Hematopoietic multipotent progenitor cell treated with erythropoietin and hydrocortisone succinate and interleukin-3 and kit ligand, for 8 days (in vitro differentiated cells): ENCODE measurements at places on chromosomes 6 and 20.

GRCh38 chr20:41365777-41366545, 657 bp downstream of the EMILIN3 start:
- no peak for DNase-seq

- DNase-seq: no peak
Observed at GRCh38 chr6:144478483-144478882, 193.3 kb downstream of the UTRN start.

DNA sequence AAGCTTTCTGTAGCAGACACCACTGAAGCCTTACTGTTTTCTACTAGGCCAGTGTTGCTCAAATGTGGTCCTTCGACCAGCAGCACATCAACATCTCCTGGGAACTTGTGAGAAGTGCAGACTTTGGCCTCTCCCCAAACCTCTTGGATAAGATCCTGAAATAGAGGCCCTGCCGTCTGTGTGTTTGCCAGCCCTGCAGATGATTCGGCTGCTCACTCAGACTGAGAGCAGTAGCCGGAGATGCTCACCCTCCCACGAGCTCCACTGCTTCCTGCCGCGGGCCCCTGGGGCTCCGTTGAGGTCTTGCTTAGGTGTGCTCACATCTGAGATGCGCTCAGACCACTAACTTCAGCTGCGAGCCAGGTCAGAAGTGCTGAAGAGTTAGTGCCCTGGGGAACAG, 129.5 kb upstream of the SSTR4 start:
- no peak for DNase-seq

GRCh38 chr6:170305805-170306323, 694 bp upstream of the FAM120B start:
- DNase-seq: no peak

DNA sequence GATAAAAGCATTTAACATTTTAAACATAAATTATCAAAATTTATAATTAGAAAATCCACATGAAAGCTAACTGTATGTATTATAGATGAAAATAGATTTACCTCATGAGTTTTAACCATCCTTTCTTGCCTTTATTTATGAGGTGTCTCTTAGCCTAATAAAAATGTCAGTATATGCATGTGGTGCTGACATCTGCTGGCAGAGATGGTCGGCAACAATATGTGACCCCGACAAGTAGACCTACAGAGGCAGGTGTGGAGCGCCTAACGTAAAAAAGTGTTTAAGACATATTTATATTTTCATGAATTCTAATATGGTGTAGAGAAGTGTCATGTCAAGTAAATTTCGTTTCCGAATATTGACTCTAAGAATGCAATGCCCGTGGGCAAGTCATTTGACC, 149.0 kb upstream of the FUT9 start:
- DNase-seq: peak; percentile 7

DNA sequence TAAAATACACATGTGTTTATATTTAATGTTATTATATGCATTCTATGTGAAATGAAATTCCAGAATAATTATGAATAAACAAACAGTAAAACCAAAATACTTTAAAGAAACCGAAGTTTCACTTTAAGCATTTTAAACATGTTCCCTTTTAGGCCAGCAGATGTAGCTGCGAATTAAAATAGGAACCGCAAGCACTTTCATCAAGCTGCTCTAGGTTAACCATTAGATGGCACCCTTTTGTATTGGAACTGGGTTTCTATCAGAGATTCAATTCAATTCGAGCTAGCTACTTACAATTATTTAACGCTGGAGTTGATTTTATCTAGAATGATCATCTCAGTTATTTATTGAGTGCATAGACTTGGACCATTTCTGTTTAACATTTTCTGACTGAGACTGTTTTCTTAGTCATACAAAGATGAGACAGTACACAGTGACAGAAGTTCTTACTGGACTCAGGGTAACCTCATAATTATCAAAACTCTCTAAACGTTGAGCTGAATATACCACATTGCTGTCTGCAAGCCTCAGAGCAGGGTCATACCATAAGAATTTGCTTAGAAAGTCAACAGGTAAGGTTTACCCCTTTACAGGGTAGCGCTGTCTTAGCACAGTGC, 8.5 kb downstream of the TMEM242 start:
- peak; percentile 86 for DNase-seq

DNA sequence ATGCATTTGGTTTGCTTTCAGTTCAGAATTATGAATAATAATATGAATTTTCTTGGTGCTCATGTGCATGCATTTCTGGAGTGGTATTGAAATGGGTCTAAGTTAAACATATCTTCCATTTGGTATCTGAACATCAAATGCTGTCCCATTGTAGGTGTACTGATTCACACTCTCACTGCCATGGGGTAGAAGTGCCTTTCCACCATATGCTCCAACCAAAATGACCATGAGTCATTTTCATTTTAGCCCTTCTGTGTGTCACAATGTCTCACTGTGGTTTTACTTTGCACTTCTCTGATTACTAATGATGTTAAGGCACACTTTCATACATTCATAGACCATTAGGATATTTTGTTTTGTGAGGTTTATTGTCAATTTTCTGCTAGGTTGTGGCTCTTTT, 211.9 kb downstream of the HAO1 start:
- no peak for DNase-seq

GRCh38 chr20:40746251-40746650, 57.2 kb upstream of the MAFB start:
- DNase-seq: peak; percentile 83
